ENCODE measurements at places on chromosomes 3 and 15.

DNA sequence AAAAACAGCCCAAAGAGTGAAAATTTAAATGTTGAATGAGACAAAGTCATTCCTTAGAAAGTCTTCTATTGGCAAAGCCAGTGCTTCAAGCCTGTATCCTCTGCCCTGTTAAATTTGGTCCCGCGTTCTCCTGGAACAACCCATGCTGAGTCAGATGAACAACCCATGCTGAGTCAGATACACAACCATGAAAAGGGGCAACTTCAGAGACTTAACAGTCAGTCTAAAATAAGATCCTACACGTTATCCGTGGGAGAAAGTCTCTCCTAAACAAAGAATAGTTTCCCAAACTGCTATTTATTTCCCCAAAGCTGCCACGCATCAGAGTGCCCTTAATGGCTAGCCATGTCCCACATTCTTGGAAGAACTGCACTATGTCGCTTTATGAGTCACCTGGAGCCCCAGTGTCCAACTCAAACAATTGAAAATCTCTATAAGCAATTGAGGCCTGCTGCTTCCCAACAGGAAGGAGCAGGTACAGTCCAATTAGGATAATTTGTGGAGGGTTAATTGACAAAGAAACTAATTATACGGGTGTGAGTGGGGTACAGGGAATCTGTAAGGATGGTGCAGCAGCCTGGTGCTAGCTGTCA, 66.1 kb downstream of the WHAMM start:
- DNase-seq = no peak

- DNase-seq = no peak
These were observed 63.2 kb upstream of the HRH1 start for GRCh38 chr3:11091088-11091590.

- DNase-seq = no peak
These were observed 3.0 kb downstream of the ITIH4 start for GRCh38 chr3:52827441-52827840.

- no peak for DNase-seq
These were observed 59.2 kb upstream of the KLF13 start for GRCh38 chr15:31267161-31268107.

DNA sequence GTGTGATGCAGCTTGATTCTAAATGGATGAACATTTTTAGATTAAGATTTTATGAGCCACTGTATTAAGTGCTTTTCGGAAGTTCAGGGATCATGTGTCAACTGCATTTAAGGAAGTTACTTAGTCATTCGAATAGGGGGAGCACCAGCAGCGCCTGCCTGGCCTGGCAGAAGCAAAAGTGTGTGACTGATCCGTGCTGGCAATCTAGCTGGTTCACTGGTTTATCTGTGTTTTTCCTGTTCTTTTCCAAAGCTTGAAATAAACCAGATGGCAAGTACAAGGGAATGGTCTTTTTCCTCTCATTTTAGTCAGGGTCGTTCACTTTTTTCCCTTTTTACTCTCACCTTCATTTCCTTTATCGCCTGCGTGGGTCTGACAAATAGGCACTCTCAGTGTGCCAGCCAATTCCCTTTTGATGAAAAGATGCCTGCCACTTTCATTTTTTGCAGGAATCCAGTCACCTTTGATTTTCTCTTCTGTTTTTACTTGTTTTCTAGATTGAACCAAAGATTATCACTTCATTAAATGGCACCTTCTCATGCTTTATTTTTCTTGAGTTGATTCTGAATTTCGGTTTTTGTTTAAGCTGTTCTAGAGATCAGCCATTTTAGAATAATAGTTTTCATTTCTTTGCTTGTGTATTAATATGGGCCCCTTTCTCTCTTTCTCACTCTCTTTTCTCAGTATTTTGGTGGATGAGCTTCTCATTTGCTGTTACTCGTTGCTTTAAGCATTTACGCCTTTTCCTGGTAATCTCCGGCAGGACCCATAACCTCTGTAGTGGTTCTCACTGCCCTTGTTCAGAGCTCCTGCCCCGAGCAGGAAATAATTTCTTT, 2.8 kb downstream of the ABHD2 start:
- DNase-seq = no peak

- DNase-seq = no peak
These were observed 46.5 kb downstream of the MSL2 start for GRCh38 chr3:136149667-136150066.

GRCh38 chr3:41608347-41608746, 353.6 kb downstream of the ULK4 start:
- no peak for DNase-seq

DNA sequence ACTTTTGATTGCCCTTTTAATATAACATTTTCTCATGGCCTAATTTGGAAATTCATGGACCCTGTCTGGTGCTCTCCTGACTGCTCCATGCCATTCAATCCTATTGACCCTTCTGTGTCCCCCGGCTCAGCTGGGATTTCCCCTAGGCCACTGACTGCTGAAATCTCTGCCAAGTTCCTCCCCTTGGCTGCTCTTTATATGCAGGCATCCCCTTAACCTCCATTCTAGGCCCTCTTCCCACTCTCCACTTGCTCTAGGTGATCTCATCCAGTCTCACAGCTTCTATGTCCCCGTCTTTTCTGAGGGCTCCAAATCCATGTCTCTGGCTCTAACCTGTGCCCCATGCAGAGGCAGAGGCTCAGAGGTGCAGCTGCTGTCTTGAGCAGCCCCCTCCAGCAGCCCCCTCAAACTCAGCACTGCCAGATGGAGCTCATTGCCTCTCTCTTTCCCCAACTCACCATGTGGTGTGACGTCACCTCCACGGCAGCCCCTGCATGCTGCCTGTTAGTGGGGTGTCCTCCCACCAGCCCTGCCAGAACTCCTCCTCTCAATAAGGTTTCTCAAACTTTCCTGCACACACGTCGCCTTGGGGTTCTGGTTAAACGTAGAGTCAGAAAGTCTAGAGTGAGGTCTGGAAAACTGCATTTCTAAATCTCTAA, 6.6 kb downstream of the FSD2 start:
- no peak for DNase-seq

DNA sequence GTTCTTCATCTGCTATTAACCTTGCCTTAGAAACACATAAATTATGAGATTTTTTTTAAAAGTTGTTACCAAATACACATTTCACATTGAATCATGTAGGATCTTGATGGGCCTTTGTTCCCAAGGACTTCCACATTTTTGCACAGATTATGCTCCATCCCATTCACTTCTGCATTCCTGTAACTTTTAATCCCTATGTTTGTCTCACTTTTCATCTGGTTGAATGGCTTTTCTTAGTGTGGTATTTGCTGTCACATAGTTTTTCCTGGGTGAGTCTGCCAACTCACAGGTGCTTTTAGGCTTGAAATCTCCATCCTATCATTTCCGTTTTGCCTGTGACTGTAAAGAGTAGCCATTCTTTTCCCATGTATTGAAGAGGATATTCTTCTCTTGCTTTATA, 297.2 kb upstream of the TPRG1 start:
- DNase-seq = no peak

DNA sequence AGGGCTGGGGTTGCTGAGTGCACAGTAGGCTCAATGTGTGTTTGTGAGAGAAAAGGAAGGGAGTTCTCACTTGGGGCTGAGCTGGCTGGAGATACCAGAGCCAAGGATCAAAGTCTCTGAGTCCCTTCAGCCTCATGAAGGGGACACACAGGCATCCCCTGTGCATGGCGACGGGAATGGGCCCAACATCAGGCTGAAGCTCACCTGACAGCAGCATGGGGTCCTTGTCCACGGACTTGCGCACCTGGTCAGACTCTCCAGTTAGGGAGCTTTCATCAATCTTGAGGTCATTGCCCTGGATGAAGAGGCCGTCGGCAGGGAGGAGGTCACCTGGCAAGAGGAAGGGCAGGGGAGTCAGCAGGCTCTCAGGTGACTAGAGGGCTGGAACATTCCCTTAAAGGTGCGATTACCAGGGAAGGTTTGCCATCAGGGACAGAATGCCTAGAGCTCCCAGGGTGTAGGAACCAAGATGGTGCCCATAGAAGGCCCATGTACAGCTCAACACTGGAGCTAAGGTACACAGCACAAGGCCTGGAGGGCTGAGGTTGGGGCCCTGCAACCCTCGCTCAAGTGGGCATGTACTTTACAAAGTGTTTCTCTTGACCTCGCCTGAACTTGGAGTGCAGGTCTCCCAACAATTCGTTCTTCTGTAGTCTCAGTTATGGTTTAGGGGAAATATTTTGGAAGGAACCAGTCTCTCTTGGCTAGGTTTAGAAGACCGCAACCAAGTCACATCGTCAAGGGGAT, 80.0 kb upstream of the SEC13 start:
- no peak for DNase-seq

DNA sequence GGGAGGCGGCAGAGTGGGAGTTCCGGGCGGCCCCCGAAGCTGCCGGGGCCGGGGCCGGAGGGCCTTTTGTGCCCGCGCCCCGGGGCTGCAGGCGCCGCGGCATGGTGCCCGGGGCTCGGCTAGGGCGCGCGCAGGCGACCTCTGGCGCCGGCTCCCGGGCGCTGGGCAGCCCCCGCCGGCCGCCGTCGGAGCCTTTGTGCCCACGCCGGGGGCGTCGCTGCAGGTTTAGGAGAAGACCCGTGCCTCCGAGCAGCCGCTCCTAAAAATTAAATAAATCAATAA, 299 bp downstream of the PAQR9 start:
- DNase-seq = no peak

GRCh38 chr15:80604583-80605575, 90.2 kb upstream of the ABHD17C start:
- DNase-seq = no peak

GRCh38 chr3:187242900-187243299, 45.6 kb downstream of the RTP1 start:
- no peak for DNase-seq

DNA sequence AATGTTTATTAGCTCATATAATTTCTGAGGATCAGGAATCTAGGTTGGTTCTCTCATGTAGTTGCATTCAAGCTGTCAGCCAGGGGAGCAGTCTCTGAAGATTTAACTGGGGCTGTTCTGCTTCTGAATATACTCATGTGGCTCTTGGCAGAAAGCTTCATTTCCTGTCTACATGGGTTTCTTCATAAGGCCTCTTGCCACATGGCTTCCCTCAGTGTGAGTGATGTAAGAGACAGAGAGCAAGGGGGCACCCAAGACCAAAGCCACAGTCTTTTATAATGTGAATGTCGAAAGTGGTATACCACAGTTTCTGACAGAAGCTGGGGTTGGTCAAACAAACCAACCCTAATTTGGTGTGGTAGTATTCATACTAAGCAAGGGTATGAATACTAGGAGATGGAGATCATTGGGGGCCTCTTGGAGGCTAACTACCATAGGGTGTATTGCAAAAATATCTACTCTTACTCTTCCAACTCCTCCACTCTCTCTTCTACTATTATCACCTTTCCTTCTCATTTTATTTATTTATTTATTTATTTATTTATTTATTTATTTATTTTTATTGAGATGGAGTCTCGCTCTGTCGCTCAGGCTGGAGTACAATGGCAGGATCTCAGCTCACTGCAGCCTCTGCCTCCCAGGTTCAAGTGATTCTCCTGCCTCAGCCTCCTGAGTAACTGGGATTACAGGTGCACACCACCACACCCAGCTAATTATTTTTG, 123.8 kb downstream of the B3GALNT1 start:
- DNase-seq = peak; percentile 52

- DNase-seq = no peak
These were observed 379.3 kb upstream of the CBLB start for GRCh38 chr3:106247902-106248684.

DNA sequence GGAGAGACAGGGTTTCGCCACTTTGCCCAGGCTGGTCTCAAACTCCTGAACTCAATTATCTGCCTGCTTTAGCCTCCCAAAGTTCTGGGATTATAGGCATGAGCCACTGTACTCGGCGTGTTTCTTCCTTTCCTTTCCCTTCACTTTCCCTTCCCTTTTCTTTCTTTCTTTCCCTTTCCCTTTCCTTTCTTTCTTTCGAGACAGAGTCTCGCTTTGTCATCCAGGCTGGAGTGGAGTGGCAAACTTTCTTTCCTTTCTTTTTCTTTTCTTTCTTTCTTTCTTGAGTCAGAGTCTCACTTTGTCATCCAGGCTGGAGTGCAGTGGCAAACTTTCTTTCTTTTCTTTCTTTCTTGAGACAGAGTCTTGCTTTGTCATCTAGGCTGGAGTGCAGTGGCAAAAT, 17.4 kb upstream of the LDHAL6B start:
- DNase-seq = no peak

DNA sequence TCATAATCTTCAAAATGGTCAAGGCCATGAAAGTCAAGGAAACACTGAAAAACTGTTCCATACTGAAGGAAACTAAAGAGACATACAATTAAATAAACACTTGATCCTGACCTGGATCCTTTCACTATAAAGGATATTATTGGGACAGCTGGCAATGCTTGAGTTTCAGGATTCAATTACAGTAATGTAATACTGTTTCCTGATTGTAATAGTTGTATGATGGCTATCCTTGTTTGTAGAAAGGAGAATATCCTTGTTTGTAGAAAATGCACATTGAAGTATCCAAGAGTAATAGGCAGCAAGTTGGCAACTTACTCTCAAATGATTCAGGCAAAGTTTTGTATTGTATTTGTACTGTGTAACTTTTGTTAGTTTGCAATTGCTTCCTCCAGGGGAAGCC, 4.6 kb downstream of the CIDEC start:
- no peak for DNase-seq

DNA sequence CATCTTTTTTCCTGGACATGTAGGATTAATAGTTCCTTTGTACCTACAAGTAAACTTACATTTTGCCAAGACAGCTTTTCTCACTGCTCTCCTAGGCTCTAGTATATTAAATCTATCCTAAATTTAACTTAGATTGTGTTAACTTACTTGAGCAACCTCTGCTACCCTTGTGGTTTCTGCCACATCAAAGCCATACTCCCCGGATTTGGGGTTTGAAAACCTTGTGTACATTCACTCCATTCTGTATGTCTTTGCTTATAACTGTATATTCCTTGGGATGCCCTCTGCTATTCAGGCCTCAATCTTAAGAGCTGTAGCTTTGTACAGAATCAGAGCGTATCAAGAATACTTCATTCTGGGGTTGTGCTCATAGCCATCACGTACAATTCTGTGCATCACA, 60.4 kb downstream of the ARIH1 start:
- DNase-seq = no peak

- peak; percentile 20 for DNase-seq
These were observed 186.7 kb downstream of the NSUN3 start for GRCh38 chr3:94249491-94250079.

DNA sequence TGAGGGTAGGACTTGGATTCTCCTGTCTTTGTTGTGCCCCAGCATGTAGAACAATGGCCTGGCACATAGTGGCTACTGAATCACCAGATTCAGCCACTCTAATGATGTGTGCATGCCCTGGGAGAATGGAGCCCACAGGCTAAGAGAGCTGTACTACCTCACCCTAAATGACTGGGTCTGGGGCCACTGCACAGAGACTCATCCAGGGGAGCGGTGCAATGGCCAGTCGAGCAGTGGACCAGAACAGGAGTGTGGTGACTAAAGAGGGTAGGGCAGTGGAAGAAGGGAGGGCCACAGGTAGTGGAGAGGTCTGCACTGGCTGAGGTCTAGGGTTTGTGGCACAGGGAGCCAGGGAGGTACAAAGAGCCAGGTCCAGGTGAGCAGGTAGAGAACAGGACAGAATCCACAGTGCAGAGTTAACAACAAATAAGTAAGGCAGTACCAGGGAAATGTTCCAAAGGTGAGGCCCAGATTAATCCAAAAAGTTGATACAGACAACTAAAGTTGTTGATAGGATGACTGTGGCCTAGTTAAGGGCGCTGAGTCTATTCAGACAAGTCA, 142.7 kb upstream of the ATP11B start:
- DNase-seq = no peak
